ENCODE measurements at places on chromosomes 4 and X. TPM values are rescaled to one million over a fixed set of nuclear protein-coding genes. Genes with fewer than 3 reads are reported as not detected.

The USP26 gene
- total RNA-seq, result not detected

The RBM47 gene
- 4.5 TPM for total RNA-seq

The HTR2C gene
- not detected for total RNA-seq

The SCML2 gene
- total RNA-seq, result 2.6 TPM

The SLC26A1 gene
- total RNA-seq, result 0.36 TPM

The DAPP1 gene
- total RNA-seq, result not detected

The EPHA5 gene
- 3.7 TPM for total RNA-seq

The HPGD gene
- 22.2 TPM for total RNA-seq

The TMSB15A gene
- total RNA-seq, result 0.32 TPM

The DOK7 gene
- not detected for total RNA-seq

The SASH3 gene
- total RNA-seq, result not detected

The PSAPL1 gene
- total RNA-seq, result not detected

The RASL11B gene
- 1.3 TPM for total RNA-seq

The ADAMTS3 gene
- total RNA-seq, result 4.5 TPM

The ARHGAP10 gene
- total RNA-seq, result 38.0 TPM

The BRS3 gene
- not detected for total RNA-seq

The CD40LG gene
- not detected for total RNA-seq

The FSTL5 gene
- total RNA-seq, result 4.2 TPM

The KCNE5 gene
- total RNA-seq, result 0.24 TPM

The SOWAHD gene
- 0.49 TPM for total RNA-seq

The CLTRN gene
- total RNA-seq, result not detected

The RHOXF1 gene
- not detected for total RNA-seq

The COL4A5 gene
- total RNA-seq, result 7.0 TPM

The MAGEE1 gene
- total RNA-seq, result 2.9 TPM

The MCTS1 gene
- 29.4 TPM for total RNA-seq

The EVC gene
- total RNA-seq, result 49.4 TPM

The KIF4A gene
- 2.3 TPM for total RNA-seq

The AREG gene
- 0.32 TPM for total RNA-seq

The MRPL1 gene
- 16.9 TPM for total RNA-seq

The HPSE gene
- 0.16 TPM for total RNA-seq

The CCDC120 gene
- 1.1 TPM for total RNA-seq

The SCFD2 gene
- 35.9 TPM for total RNA-seq

The ASB9 gene
- total RNA-seq, result 3.0 TPM

The ATP8A1 gene
- total RNA-seq, result 1.5 TPM

The ADRA2C gene
- total RNA-seq, result 0.49 TPM

The CSAG1 gene
- not detected for total RNA-seq

The EXOC1L gene
- not detected for total RNA-seq

The PAGE5 gene
- not detected for total RNA-seq

The MAGEA1 gene
- total RNA-seq, result not detected

The F11 gene
- total RNA-seq, result not detected

The AMELX gene
- not detected for total RNA-seq

The MED28 gene
- 12.6 TPM for total RNA-seq

The FRMPD3 gene
- under 0.01 TPM for total RNA-seq

The PARM1 gene
- 0.36 TPM for total RNA-seq

The CXCL1 gene
- 166 TPM for total RNA-seq

The BMPR1B gene
- total RNA-seq, result 0.73 TPM

The NLGN4X gene
- 0.24 TPM for total RNA-seq

The UTP3 gene
- total RNA-seq, result 14.1 TPM

The TEX13B gene
- total RNA-seq, result not detected

The RAB9B gene
- total RNA-seq, result 0.97 TPM

The IQCM gene
- not detected for total RNA-seq

The DMD gene
- total RNA-seq, result 3.0 TPM

The CCSER1 gene
- 0.24 TPM for total RNA-seq

The PPARGC1A gene
- total RNA-seq, result 10.2 TPM

The INTS6L gene
- total RNA-seq, result 8.7 TPM
